ENCODE measurements at places on chromosomes 5 and 9.

GRCh38 chr9:94773655-94774054, 47.2 kb downstream of the AOPEP start:
- no peak for DNase-seq

GRCh38 chr9:110186254-110186653, 21.7 kb downstream of the C9orf152 start:
- DNase-seq: no peak

GRCh38 chr5:139342423-139342723, 719 bp downstream of the PAIP2 start:
- peak; percentile 35 for DNase-seq

GRCh38 chr5:72171667-72172066, 64.4 kb downstream of the MAP1B start:
- DNase-seq: no peak

DNA sequence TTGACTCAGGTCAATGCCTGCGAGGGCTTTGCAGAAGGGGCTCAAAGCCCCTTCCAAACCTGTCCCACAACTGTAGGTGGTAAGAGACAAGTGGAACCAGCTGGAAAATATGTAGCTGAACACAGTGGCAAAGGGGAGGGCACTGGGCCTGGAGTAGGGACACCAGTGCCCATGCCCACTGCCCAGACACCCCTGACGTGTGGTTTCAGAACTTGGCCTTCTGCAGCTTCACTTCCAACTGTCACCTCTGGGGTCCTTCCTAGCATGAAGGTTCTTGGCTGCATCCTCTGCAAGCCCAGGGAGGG, 233.1 kb upstream of the IRX1 start:
- DNase-seq: no peak

GRCh38 chr9:121817476-121817875, 166.0 kb downstream of the DAB2IP start:
- no peak for DNase-seq

- no peak for DNase-seq
Observed at GRCh38 chr5:56632939-56633338, 182.4 kb upstream of the MAP3K1 start.

- no peak for DNase-seq
Observed at GRCh38 chr9:134294153-134295071, 31.8 kb upstream of the RXRA start.

GRCh38 chr5:56429110-56429561, 196.0 kb upstream of the ANKRD55 start:
- DNase-seq: peak; percentile 85

- no peak for DNase-seq
Observed at GRCh38 chr9:132671620-132672412, 1.6 kb downstream of the GTF3C4 start.

- no peak for DNase-seq
Observed at GRCh38 chr5:93517828-93518227, 63.2 kb downstream of the NR2F1-AS1 start.

- DNase-seq: no peak
Observed at GRCh38 chr9:122239722-122240121, 11.0 kb upstream of the LHX6 start.

- no peak for DNase-seq
Observed at GRCh38 chr5:172854451-172854871, 20.4 kb downstream of the ERGIC1 start.

DNA sequence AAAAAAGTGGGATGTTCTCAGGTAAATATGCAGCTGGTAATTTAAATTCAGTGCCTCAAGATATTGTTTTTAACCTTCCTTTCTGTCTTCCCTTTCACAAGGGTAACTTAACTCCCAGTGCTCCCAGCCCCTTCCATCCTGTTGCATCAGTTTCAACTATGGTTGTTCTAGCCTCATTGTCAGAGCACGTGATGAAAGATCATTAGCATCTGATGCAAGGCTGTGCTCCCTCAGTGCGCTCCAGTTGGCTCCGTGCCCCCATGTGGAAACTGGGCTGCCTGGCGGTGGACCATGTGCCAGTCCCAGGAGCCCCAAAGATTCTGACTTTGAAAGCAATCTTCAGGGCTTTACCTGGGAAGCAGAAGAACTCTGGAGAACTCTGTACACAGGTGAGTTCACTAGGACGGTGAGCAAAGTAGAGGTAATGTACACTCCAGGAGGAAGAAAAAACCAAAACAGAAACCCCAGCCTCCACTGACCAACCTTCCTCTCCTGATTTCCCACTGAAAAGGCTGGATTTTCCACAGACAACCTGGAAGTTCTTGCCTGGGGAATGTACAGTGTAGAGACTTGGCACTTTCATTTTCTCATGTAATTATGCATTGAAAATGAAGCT, 96.9 kb downstream of the SLC1A3 start:
- no peak for DNase-seq

- no peak for DNase-seq
Observed at GRCh38 chr5:132243366-132243977, 14.0 kb upstream of the PDLIM4 start.

GRCh38 chr5:72147569-72147968, 40.3 kb downstream of the MAP1B start:
- DNase-seq: no peak

DNA sequence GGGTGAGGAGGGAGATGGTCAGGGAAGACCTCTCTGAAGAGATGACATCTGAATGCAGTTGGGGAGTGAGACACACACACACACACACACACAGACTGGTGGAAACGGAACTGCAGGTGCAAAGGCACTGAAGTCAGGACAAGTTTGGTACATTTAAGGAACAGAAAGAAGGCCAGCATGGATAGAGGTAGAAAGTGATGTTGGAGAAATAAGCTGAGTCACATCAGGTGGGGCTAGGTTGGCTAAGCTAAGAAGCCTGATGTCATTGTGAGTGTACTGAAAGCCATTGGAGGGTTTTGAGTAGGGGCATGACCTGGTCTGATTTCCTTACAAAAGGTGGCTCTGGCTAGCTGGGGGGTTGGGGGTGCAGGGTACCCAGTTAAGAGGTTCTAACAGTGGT, 3.1 kb downstream of the BSPRY start:
- DNase-seq: no peak

DNA sequence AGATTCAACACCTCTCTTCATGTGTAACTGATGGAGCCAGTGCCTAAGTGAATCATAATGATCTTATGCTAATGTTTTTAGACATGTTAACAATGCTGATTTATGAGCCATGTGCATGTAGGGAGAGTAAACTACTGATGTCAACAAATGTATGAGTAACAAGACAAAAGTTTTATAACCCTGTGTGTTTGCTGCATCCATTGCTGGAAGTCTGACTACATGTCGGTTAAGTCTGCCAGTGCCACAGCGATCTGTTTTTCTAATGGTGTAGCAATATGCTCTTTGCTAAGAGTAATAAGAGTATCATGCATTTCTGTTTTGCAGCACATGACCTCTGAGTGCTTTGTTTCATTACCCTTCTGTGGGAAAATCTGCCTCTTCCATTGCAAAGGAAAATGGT, 26.4 kb upstream of the TMOD1 start:
- no peak for DNase-seq

GRCh38 chr5:171882118-171882517, 96.5 kb downstream of the SMIM23 start:
- DNase-seq: no peak

GRCh38 chr9:79129865-79130480, 441.8 kb upstream of the TLE4 start:
- DNase-seq: peak; percentile 66

GRCh38 chr5:166947045-166947444, 1344.4 kb upstream of the WWC1 start:
- DNase-seq: no peak

DNA sequence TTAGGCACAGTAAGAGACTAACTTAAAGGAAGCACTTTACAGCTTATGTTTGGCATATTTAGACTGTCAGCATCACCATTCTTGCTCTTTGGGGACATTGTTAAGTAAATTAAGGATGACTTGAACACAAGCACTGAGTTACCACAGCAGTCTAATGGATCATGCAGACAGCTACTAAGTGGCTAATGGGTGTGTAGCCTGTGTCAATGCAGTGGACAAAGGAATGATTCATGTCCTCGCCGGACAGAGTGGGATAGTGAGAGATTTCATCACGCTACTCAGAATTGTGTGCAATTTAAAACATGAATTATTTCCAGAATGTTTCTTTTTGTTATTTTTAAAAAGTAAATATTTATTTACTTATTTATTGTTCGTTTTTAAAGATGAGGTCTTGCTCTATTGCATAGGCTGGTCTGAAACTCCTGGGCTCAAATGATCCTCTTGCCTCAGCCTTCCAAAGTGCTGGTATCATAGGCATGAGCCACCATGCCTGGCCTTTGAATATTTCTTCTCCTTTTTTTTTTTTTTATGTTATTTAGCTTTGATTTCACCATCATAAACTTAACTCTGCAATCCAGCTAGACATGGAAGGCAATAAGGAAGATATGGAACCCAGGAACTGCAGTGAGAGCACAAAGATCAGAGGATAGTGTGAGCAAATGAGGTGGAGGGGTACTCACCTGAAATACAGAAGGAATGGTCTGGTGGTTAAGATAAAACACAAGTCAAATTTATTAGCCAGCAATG, 53.0 kb upstream of the KLF4 start:
- no peak for DNase-seq

- no peak for DNase-seq
Observed at GRCh38 chr9:134978272-134978671, 60.6 kb upstream of the FCN1 start.

DNA sequence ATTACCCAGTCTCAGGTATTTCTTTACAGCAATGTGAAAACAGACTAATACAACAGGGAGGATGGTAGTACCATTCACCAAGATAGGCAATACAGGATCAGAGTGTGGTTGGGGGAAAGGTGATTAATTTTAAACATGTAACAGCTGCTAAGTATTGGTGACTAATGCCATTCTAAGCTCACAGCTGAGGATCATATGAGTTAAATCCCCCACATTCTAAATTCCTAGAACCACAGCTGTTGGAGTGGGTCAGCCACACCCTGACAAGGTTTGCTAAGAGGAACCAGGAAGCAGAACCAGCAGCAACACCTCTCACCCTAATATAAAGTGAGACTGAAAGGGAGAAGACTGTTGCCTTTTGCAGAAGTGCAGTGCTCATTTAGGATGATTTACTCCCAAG, 24.8 kb downstream of the HSPB3 start:
- no peak for DNase-seq

DNA sequence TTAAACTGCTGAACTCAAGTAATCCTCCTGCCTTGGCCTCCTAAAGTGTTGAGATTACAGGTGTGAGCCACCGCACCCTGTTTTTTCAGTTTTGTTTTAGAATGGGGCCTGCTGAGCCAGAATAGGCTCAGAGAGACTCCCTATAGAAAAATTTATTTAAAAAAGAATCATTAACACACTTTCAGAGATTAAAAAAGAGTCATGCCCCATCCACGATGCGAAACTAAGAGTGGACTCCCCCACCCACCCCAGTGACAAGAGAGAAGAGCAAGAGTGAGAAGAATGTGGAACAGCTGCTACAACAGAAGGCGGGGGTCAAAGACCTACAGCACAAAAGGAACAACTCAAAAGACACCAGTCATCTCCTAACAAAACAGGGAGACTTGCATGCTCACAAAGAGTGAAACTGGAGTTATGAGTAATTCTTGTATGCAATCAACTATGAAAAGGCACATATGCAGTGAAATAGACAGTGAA, 47.2 kb downstream of the GLDC start:
- DNase-seq: no peak

DNA sequence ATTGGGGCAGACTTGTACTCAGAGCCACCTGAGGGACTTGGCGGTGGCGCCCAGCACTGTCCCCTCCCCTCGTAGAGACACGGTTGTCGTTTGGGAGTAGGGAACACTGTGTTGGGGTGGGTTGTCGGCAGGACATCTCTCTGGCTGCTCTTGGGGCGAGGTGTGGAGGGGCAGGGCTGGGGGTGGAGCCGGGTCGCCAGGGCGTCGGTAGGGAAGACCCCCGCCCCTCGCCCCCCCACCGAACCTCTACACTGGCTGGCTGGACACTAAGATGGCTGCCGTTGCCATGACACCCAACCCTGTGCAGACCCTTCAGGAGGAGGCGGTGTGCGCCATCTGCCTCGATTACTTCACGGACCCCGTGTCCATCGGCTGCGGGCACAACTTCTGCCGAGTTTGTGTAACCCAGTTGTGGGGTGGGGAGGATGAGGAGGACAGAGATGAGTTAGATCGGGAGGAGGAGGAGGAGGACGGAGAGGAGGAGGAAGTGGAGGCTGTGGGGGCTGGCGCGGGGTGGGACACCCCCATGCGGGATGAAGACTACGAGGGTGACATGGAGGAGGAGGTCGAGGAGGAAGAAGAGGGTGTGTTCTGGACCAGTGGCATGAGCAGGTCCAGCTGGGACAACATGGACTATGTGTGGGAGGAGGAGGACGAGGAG, 778 bp downstream of the TRIM41 start:
- no peak for DNase-seq

DNA sequence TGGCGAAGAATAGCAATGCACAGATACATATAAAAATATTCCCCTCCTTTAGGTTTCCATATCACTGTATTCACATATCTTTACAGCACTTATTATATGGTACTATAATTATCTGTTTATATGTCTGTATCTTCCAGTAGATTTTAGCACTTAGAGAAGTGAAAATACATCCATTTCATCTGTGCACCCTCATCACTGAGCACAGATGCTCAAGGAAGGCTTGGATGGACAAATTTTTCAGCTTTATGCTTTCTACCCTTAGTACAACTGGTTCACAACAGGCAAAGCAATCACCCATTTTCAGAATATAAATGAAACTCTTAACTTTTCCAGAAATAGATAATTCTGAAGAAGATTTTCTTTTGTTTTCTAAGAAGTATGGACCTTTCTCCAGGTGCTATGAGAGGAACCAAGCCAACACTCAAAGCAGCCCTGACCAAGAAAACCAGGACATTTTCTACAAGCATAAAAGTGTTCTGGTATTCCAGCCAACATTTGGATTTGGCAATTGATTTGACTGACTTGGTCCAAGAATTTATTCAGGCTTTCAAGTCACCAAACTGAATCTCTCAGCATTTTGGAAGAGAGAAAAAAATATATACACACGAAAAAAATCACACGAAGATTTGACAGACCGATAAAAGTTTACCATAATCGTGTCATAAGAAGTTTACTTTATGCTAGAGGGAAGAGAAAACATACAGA, 170.2 kb upstream of the CD180 start:
- DNase-seq: no peak

- no peak for DNase-seq
Observed at GRCh38 chr5:107380654-107381053, 290.1 kb downstream of the EFNA5 start.

DNA sequence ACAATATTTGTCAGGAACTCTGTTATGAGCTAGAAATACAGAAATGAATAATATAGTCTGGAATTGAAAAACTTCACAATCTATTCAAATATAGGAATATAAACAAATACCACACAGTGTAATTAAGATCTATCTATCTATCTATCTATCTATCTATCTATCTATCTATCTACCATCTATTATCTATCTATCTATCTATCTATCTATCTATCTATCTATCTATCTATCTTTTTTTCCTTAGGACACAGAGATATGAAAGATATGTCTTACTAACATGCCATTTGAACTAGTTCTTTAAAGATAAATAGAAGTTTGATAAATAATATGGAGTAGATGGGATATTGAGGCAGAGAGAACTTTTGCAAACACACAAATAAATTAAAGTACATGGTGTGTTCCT, 357.8 kb downstream of the PARP8 start:
- DNase-seq: no peak

Data from HT-29 (cell line).